ENCODE measurements at places on chromosomes 1 and 21.

GRCh38 chr1:19468397-19468956, 16.9 kb downstream of the CAPZB start:
- no peak for DNase-seq

- peak; percentile 97 for DNase-seq
Measured at GRCh38 chr1:244920911-244921761, 56.8 kb upstream of the HNRNPU start.

DNA sequence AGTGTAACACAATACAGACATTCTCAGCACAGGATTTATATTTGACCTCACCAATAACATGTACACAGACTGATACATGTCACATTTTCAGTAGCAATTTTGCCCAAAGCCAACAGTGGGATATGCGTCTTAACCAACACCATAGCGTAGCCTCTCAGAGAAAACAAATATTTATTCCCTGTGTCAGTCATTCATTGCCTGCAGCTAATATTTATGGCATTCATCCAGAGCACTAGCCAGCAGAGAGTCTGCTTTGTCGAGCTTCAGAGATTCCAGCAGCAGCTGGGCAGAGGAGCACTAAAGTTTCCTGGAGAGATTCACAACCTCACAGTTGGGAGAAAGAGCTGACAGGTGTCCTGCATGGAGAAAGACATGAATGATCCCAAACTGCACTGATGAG, 400.7 kb upstream of the DAB1 start:
- DNase-seq, result no peak

DNA sequence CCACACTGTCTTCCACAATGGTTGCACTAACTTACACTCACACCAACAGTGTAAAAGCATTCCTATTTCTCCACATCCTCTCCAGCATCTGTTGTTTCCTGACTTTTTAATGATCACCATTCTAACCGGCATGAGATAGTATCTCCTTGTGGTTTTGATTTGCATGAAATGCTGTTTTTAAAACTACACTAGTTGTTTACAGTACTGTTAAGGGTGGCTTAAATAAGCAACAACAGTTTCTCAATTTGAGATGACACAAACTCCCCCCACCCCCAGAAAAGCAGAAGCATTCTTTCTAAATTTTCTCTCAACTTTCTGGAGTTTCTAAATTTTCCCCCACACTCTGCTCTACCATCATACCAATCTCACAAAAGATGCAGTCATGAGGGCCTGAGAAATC, 7.1 kb upstream of the SLAMF7 start:
- DNase-seq, result no peak

- DNase-seq, result no peak
Measured at GRCh38 chr1:1068517-1069055, 5.5 kb downstream of the RNF223 start.

DNA sequence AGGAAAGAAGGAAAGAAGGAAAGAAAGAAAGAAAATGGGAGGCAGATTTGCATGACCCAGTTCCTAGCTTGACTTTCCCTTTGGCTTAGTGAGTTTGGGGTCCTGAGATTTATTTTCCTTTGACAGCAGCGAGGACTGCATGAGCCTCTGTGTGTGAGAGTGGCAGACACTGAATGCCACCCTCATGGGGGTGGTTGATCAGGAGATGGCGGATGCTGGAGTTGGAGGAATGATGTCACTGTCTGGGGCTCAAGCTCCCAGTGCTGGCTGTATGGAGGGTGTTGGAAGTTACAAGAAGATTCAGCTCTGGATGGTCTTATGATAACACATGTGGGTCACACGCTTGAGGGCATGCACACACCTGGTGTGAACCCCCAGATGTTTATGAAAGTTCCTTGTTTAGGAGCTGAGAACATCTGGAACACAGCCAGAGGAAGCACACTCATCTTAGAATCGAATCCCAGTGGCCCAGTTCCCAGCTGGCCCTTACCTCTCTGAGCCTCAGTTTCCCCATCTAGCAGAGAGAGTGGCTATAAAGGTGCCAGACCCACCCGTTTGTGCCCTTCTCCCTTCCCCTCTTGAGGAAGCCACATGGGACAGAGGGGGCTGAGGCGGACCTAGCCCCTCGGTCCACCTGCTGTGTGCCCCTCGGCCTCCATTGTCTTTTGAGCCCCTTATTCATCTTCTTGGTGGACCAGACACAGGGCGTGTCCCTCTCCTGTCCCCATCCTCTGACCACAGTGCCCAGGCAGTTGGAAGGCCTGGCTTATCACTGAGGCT, 5.7 kb downstream of the PADI4 start:
- no peak for DNase-seq

GRCh38 chr1:18928406-18928805, 26.1 kb upstream of the ALDH4A1 start:
- no peak for DNase-seq

DNA sequence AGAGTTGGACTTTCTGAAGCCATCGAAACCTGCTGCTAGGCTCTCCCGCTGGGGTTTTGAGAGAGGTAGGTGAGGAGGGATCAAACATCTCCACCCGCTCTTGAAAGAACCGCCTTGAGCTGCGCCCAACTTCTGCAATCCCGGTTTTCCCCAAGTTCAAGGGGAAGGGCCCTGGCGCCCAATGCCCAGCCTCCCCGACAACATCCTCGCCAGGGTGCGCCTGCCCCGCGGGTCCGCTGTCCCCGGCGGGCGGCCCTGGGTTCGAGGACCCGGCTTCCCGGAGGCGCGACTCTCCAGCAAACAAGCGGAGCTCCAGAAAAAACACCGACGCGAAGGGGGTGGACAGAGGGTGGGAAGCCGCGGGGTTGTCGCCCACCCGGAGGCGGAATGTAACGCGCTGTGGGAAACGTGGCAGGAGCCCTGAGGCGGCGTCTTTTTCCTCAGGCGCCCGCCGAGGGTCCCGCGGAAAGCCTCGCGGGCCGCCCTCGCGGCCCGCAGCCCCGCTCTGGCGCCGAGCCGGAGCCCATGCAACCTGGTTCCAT, 607 bp downstream of the BTG3 start:
- no peak for DNase-seq

DNA sequence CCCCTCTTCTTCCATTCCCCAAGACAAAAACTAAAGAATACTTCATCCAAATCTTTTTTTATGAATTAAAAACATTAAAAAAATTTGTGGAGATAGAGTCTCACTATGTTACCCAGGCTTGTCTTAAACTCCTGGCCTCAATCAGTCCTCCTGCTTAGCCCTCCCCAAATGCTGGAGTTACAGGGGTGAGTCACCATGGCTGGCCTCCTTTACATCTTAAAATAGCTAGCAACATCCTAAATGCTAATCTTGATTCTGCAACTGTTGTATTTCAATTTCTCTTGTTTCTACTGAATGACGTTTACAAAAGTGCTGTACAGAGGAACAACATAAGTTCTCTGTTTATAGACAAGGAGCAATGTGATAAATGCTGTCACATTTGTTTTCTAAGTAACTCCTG, 483.5 kb downstream of the ADGRL2 start:
- no peak for DNase-seq

GRCh38 chr21:44464351-44464750, 9.0 kb downstream of the LRRC3 start:
- DNase-seq, result no peak

GRCh38 chr1:24857507-24858133, 72.5 kb downstream of the RUNX3 start:
- no peak for DNase-seq

DNA sequence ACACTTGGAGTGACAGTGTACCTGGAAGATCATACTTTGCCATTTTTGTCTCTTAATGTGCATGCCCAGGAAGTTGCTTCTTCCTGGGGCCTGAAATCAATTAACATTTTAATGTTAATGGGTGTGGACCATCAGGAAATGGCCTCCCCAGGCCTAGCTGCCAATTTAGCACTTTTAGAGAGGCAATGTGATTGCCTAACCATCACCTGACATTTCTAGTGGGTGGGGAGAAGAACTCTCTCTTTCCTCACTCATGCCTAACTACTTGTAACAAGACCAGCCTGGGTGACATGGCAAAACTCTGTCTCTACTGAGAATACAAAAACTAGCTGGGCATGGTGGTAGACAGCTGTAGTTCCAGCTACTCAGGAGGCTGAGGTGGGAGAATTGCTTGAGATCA, 549.0 kb upstream of the RGS18 start:
- no peak for DNase-seq

DNA sequence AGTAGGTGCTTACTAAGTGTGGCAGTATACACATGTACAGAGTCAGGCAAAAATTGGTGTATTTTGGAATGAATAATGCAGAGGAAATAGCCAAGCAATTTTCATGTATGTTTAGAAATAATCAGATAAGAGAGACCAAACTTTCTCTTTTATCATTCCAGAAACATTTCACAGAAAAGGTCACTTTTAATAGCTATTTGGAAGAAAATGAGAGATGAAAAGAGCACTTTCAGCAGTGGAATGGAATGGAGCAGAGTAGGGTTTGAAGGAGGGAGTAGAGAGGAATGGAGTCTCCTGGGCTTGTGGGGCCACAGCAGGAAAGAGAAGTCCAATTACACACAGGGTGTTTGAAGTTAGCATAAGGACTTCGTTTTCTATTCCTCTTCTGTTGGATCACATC, 48.8 kb upstream of the GJA5 start:
- no peak for DNase-seq

GRCh38 chr1:191572479-191572878, 585.8 kb upstream of the RGS18 start:
- no peak for DNase-seq

- no peak for DNase-seq
Measured at GRCh38 chr1:206833801-206834200, 31.6 kb upstream of the IL20 start.

DNA sequence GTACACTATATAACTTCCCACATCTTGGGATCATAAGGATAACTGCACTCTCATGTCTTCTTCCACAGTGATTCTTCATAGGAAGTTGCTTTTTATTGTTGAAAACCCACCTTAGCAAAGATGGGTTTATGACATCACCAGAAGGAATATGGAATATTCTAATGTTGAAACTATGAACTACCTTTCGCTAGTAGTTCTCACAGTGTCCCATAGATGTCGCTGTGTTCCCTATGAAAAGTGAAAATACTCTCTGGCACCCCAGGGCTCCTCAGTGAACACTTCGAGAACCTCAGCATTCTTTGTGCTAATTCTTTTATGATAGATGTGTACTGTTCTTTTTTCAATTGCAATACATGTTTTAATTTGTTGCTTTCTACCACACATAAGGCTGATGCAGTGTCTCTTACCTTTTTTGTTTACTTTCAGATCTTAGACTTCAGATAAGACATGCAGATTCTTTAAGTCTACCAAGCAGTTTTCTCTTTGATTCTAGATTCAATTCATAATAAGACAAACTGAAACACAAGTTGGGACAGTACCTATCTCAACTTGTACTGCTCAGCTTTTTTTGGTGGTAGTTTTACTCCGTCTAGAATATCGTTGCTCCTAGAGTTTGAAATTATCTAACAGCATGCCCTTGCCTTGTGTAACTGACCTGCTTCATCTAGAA, 90.8 kb downstream of the GTF2B start:
- no peak for DNase-seq

DNA sequence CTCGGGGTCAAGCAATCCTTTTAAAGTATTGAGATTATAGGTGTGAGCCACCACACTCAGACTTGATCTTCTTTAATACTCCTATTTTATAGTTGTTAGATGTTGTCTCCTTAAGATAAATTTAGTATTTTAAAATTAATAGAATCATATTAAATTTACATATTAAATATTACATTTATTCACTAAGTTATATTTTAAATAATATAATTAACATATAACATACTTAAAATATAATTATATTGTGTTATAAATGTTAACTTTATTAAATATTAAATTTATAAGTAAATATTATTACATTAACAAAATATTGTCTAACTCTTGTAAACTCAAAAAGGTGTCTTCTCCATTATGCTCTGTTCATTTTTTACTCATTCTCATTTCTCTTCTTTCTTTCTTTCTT, 675.9 kb upstream of the ADGRL4 start:
- DNase-seq, result no peak

- no peak for DNase-seq
Measured at GRCh38 chr1:59733443-59734141, 81.2 kb upstream of the HOOK1 start.

DNA sequence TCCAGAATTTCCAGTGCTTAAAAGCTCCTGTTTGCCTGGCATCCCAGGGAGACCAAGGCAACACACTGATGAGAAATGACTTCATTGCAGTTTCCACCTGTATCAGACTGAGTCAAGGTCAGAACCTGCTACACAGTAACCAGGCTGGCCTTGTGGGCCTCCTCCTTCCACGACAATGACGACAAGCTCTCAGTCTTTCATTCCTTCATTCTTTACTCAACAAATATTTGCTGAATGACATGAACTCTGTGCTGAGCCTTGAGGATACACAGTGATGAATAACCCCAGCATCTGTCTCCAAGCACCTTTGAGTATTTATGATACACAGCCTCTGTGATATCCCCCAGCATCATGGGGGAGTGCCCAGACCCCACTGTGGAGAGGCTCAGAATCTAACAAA, 8.9 kb upstream of the LCE5A start:
- no peak for DNase-seq

DNA sequence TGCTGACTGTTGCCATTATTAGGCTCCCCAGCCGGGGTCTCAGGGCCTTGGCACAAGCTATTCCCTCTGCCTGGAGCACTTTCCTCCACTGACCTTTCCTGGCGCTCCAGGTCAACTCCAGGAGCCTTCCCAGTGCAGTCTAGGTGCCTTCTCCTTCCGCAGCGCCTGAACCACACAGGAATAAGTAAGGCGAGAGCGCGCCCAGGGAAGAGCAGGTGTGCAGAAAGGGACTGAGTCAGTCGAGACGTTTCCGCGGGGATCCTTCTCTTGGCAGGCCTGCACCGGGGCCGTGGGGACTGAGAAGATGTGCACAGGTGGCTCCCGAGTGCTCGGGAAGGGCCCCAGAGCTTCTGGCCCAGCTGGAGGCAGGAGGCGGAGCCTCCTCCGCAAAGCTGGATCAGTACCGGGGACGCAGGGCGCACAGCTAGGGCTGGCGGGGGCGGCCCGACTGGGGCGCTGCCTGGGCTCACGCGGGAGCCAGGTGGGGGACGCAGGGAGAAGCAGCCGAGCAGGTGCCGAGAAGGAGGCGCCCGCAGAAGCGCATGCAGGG, 765 bp upstream of the BMP8A start:
- DNase-seq, result no peak

DNA sequence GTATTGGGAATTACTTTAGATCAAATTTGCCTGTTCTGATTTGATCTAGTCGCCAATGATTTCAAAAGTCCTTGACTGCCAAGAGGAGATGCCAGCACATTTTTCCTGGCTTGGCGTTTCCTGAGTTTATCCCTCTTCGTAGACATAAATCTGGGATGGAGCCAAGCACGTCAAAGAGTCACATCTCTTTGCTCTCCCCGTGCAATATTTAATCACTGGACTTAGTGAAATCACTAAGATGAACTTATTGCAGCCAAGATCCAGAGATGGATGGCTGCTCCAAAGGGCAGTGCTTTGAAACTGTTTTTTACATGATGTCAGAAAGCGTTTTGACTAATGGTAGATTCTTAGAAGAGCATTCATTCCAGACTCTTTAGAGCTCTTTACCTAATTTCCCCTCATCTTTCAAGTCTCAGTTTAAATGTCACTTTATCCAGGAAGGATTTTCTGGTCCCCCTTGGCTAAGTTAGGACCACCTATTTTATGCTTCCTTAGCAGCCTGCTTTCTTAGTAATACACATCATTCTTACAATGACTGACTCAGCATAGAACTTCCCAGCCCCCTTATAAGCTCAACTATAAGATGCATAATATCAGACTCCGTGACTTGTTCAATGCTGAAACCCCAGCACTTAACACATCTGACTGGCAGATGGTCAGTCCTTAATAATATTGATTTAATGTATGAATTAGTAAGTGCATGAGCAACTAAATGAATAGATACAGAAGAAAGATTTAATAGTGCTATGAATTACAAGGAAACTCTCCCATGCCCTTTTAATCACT, 94.4 kb upstream of the GREM2 start:
- DNase-seq, result no peak

GRCh38 chr1:171389171-171389570, 75.2 kb downstream of the FMO4 start:
- no peak for DNase-seq

Measured in GF-D8 (cell line).